ENCODE measurements at places on chromosomes 11 and 22.

- no peak for DNase-seq
These were observed 6.7 kb downstream of the DSCAML1 start for GRCh38 chr11:117790279-117790678.

GRCh38 chr11:66857234-66857926 is 516 bp downstream of the LRFN4 start:
- DNase-seq, result no peak

DNA sequence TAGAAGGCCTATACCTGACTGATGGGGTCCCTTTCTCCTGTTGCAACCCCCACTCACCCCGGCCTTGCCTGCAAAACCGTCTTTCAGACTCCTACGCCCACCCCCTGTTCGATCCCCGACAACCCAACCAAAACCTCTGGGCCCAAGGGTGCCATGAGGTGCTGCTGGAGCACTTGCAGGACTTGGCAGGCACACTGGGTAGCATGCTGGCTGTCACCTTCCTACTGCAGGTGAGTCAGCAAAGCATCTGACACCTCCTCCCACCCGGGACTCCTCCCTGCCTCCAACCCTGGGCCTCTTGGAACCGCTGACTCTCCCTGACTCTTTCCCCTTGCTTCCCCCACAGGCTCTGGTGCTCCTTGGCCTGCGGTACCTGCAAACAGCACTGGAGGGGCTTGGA is 1.2 kb downstream of the ROM1 start:
- DNase-seq, result no peak

DNA sequence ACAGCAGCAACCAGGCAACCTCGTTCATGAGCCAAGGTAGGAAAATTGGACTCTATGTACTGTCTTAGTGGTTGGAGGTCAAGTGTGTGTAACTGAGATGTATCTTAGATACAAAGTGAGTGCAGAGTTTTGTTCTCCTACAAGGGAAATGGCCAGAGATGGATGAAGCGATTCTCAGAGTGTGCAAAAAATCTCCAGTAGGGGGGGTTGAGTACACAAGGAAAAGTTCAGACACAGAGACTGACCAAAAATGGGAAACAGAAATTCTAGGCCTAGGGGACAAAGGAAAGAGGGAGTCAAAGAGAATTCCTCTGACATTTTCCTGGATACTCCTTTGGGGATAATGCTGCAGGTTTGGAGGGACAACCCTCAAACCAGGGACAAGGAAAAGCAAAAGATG is 38.2 kb upstream of the OR5AK2 start:
- no peak for DNase-seq

- DNase-seq, result no peak
These were observed 42.1 kb upstream of the ALX4 start for GRCh38 chr11:44351898-44352498.

- DNase-seq, result no peak
These were observed 27.3 kb downstream of the ARHGEF17 start for GRCh38 chr11:73335204-73335923.

DNA sequence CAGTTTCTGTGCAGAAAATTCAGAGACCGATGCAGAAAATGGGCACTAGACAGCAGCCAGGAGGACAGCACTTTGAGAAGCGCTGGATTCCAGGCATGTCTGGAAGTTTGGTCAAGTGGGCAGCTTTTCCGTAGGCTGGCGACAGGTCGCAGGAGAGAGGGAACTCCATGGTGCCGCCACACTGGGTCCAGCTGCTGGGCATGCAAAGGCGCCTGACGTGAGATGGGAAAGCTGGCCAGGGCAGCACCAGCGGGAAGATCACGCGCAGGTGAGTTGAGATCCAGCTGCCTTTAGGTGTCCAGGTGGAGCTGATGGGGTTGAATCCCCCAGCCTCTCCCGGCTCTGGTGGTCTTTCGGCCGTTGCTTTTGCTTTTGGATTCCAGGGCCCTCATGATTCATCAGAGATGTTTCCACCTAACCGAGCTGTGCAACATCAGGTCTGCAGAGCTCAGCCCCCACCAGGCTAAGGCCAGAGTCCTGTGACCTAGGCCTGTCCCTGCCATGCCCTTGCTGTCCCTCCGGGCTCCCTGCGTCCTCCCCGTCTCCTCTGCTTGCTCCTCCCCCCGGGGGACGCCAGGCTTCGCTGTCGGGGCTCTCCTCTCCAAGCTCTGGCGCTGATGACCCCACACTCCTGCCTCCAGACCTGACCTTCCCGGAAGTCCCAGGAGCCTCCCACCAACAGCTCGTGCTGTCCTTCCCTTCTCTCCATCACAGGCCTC is 1001.7 kb downstream of the BRD1 start:
- DNase-seq, result no peak

DNA sequence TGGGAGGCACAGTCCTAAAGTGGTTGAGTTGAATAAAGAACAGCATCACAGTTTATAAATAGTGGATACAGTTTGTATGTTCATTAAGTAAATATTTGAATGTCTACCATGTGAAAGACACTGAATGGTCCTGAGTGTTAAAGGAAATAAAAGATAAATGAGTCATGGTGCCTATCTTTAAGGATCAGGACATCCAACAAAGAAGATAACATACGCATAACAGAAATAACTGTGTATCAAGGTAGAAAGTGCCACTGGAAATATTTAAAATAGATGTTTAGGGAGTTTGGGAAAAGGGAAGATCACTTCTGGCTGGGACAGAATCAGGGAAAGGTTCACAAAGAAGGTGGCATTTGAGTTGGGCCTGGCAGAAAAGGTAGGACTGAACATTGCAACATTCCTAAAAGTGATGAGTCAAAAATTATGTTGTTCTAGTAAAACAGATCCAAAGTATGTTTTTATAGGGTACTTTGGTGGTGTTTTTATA is 41.5 kb downstream of the CSTPP1 start:
- no peak for DNase-seq

DNA sequence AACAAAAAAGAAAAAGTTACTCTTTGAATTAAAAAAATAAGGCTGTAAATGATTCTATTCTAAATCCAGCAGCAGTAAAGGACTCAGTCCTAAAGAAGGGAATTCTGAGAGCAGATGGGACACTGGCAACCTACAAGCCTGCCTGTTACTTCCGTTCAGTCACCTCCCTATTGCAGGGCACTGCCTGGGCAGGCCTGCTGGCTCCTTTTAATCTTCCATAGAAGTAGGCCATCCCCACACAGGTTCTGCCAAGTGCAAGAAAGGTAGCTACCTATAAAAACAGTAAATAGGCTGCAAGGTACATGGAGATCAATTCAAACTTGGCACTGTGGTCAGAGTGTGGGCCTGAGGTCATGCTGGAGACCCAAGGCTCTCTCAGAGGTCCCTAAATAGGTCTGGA is 136.4 kb downstream of the TRIM44 start:
- DNase-seq, result no peak

DNA sequence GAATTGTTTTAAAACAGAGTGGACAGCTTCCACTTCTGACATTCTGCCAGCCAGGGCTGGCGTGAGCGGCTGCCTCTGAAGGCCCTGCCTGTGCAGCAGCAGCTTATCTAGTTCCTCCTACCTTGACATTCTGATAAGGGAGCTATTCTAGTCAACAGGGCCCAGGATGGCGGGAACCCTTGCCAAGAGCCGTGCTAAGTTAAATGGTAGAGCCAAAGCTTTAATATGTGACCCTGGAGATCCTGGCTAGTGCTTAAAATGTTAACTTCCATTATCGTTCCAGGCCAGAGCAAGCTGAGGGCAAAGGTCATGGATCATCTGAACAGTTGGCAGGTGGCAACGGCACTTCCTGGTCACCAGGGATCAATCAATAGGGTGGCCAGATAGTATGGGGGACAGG is 3.5 kb downstream of the KCNJ5 start:
- DNase-seq, result no peak

GRCh38 chr22:29041408-29041807 is 20.2 kb downstream of the C22orf31 start:
- no peak for DNase-seq

DNA sequence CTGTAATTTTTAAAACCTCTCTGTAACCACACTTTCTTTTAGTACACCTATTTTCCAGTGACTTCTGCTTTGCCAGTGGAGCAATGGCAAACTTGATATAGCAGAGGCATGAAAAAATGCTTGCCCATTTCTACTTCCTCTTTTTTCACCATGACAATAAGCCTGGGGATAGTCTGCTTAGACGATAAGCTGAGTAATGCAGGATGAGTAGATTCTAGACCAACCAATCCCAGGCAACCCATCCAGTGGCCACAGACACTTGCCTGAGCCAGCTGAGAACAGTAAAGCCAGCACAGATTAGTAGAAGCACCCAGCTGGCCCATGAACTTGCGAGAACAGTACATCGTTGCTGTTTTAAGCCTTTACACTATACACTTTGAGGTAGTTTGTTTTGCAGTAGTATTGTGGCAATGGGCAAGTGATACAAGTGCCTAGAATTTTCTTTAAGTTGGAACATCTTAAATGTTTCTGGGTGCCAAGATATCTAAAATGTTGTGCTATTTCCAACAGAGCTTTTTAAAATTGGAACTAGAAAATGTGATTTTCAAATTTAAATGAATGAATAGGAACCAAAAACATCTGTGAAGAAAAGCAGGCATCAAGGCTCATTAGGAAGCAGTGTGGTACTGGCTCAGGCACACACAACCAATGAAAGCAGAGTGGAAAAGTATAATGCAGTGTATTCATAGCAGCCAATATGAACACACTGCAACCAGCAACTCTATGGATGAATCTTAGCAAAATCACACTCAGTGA is 37.7 kb downstream of the DDI1 start:
- DNase-seq, result no peak

DNA sequence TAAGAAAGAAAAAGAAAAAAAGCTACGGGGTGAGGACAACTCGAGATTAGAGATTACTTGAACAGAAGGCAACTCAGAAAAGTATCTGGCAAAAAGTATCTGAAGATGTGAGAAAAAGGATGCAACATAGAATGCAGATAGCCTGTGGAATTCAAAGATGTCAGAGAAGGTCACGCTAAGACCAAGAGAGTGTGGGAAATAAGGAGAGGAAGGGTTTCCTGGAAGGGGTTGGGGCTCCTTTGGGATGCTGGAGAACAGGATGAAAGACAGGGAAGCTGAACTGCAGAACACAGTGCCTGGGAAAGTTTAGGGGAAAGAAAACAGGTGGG is 1.2 kb downstream of the GUCY1A2 start:
- no peak for DNase-seq

DNA sequence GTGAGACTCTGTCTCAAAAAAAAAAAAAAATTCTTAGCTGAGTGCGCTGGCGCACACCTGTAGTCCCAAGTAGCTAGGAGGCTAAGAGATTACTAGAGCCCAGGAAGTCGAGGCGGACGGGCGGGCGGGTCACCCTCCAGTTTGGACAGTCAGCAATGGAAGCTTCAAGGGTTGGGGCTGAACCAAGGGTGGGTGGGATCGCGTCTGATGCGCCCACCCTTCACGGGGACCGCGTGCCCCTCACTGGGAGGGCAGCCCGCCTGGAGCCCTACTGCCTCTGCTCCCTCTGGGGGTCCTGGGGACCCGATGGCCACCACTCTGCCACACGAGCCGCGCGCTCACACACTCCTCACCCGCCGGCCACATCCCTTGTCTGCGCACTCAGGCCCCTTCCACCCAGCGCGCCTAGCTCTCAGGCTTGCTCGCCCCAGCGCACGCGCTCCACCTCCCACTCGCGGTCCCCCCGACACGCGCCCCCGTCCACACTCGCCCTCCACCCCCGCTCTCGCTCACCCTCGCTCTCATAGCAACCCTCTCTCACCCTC is 494 bp downstream of the CHID1 start:
- DNase-seq, result no peak

- no peak for DNase-seq
These were observed 25.2 kb downstream of the DCPS start for GRCh38 chr11:126328938-126329643.

DNA sequence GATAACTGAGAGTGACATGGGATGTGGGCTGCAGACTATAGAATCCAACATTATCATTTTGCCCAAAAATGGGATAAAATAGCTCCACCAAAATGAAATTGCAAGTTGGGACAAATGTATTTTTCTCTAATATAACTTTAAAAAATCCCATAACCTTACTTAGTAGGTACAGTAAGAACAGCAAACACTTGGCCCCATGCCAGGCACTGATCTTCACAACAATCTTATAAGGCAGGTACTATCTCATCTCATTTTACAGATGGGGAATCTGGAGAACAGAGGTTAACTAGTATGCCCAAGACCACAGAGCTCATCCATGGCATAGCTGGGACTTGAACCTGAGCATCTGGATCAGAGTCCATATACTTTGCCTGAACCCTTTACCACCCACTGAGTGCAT is 13.5 kb upstream of the ARHGEF17 start:
- no peak for DNase-seq

GRCh38 chr22:32590556-32590955 is 115.9 kb downstream of the FBXO7 start:
- DNase-seq, result no peak

DNA sequence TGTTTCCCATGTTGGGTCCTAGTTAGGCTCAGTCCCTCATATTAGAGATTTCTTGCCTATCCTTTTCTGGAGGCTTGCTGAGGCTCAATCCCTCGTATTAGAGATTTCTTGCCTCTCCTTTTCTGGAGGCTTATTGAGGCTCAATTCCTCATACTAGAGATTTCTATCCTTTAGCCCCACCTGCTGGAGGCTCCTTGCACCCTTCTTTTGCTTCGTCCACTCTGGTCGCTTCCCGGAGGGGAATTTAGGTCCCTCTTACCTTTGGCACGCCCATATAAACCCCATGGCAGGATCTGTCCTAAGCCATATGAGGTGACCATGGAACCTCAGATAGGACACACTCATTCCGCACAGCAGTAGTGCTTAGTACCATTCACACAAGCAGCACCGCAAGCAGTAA is 15.9 kb downstream of the CYP2D6 start:
- no peak for DNase-seq

DNA sequence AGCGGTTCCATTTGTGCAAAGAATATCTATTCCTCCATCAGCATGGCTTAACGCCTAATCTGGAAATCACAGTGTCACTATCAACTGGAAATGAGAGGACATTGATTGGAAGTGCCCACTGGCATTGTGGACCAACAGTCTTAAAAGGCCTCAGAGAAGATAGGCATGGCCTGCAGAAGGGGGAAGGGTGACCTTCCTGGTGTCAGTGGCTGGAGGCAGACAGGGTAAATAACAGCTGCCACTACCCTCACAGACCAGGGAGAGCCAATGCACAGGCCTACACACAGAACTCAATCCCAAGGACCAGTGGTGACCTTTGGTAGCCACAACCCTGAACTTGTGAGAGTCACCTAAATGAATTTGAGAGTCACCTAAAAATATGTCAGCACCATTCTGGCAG is 36.0 kb downstream of the DDIAS start:
- DNase-seq, result no peak

DNA sequence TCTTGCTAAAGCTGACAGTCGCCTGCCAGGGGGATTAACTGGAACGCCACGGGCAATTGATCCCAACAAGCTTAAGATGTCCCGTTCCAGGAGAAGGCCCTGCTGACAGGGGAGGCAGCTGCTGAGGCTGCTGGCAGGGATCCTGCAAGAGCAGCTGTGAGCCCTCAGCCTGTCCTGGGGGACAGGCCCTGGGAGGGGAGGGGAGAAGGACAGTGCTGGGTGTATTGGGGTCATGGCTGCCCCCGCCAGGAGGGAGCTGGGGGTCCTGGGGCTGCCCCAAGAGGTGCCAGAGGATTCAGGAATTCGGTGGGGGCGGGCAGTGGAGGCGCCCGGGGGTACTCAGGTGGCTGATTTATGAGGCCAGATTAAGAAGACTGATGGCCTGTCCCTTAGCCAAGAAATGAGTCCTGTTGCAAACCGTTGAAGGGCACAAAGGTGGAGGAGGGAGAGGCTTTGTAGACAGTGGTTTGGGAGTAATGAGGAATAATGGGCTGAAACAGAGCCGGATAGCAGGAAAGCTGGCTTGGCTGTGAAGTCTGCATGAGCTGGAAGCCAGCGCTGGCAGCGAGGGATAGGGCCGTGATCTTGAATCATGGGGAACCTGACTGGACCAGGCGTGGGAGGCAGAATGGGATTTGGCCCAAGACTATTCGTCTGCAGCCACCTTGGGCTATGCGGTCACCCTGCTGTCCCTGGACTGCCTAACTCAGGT is 133.5 kb downstream of the CACNA1I start:
- no peak for DNase-seq
